NCI-H1417 treated with DMSO at 0.1 percent for 48 hours (cell line): ENCODE measurements at places on chromosomes 2 and 18.
A peak's percentile ranks its signal among the peaks of the same experiment; 100 is the strongest.

- no peak for DNase-seq
Observed at GRCh38 chr2:52312486-52312885, 1280.6 kb upstream of the NRXN1 start.

GRCh38 chr2:9178110-9178903, 28.3 kb upstream of the ASAP2 start:
- DNase-seq = no peak

DNA sequence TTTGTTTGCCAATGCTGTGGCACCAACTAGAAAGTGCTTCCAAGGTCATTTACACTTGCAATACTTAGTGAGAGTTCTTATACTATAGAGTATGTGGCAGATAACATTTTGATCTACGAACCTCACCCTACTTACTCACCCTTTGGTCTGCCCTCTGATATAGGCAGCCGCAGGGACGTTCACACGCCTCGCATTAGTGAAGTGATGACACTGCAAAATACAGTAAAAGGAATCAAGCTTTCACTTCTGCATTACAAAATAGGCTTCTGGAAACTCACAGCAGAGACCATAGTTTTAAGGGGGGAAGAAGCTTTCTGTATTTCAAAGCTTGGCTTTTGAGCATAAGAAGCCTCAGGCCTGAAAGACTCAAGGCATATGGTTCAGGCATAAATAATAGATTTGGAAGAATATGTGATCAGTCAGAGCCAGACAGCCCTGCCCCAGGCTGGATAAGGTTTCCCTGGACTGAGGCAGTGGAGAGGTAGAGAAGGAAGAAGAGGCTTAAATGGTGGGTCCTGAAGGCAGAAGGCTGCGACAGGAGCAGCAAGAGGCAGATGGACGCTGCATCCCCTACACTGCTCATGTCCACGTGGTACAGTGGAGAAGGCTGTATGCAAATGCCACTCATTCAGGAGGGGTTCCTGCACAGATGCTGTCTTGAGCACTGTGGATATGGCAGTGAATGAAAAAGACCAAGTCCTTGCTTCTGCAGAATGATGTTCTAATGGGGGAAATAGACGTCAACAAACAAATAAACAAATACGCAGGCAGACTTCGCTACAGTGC, 63.1 kb downstream of the FECH start:
- DNase-seq = no peak

DNA sequence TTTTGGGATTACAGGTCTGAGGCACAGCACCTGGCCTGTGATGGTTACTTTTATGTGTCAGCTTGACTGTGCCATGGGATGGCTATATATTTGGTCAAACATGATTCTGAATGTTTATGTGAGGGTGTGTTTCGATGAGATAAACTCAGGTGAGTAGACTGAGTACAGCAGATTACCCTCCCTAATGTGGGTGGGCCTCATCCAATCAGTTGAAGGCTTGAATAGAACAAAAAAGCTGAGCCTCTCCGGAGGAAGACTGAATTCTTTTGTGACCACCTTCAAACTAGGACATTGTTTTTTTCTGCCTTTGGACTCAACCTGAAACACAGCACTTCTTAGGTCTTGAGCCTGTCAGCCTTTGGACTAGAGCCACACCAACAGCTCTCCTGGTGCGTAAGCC, 49.4 kb upstream of the FIGN start:
- no peak for DNase-seq

- no peak for DNase-seq
Observed at GRCh38 chr2:9982248-9982647, 30.8 kb downstream of the GRHL1 start.

DNA sequence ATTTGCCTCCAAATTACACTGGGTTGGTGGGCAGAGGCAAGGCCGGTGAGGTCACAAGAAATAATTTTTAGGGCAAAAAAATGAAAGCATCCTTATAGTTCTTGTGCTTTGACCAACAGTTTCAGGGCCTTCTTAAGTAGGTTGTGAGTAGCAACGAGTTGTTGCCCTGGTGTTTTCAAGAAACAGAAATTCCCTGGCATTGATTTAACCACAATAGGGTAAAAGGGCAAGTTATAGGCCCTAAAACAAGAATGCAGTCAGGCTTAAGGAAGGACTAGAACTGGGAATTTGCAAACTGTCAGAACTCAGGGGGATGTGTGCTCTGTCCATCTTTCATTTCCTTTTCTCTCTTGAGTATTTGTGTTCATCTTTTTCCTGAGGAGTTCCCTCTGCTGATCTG, 46.1 kb upstream of the STPG4 start:
- DNase-seq = no peak

DNA sequence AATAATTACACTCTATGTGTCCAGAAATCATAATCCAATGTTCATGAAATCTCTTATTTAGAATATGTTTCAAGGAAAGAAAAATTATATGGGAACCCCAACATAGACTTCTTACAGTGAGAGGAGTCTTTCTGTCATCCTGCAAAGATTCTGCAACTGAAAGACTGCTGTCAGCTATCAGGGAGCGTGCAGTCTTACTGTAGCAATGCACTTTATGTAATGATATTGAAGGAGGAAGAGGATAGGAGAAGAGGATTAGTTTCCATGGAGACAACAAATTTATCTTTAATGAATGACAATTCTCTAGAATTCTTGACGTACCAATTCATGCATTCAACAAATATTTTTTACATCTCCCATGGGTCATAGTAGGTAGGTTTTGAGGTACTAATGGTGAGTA, 61.3 kb upstream of the MYT1L start:
- DNase-seq = no peak

DNA sequence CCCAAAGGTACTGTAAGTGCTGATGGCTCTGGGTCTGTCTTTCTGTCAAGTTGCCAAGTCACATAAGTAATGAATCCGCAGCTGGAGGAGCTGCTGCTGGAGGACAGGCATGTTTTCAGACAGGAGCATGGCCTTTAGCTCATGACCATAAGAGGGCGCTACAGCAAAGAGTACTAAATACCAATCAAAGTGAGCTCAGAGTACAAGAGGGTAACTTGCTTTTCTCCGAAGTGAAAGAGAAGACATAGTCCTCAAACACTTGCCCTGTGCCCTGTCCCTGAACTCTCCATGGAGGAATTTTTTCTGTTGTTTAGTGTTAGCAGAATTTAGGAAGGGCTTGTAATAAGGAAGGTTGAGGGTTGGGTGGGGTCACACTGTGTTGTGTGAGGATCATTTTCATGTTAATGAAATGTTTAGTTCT, 58.0 kb upstream of the EML6 start:
- DNase-seq = no peak

DNA sequence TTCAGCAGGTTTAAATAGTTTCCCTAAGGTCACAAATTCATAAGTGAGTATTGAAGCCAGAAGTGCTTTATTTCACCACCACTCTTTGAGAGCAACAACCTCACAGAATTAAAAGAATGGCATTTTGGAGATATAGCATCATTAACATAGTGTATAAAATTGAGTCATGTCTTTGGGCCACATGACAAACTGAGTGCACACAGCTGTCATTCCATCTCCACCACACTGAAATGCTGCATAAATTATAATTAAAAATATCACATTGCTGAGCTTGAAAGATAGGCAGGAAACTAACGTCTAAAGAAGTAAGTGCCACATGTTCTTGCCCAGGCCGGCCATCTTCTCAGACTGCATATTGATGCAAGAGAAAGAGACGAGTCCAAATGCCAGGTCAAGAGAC, 897.9 kb upstream of the CNTNAP5 start:
- no peak for DNase-seq

DNA sequence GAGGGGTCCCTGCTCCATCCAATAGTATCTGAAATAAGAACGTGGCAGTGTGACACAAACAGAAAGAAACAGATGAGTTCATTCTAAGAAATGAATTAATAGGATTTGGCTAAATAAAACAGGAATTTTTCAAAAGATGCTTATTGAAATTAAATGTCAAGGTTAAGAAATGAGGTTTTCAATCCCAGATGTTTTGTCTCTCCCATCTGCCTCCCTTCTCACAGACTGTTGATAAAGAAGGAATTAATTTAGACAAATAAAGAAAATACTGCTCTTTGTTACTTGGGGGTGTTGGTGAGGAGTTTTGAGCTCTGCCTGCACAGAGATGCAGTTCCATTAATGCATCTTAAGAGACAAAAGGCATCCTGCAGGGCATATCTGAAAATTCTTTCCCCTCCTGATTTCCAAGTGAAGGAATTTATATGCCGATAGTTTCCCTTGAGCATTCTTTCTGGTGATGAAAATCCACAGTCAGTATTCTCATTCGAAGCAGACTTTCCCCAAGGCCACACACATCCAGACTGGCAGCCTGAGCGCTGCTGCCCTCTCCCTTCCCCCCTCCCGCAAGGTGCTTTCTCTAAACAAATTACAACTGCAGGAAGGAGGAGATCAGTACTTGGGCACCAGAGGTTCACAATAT, 385.4 kb upstream of the RND3 start:
- no peak for DNase-seq

GRCh38 chr2:120989512-120990441, 254.1 kb downstream of the GLI2 start:
- no peak for DNase-seq

DNA sequence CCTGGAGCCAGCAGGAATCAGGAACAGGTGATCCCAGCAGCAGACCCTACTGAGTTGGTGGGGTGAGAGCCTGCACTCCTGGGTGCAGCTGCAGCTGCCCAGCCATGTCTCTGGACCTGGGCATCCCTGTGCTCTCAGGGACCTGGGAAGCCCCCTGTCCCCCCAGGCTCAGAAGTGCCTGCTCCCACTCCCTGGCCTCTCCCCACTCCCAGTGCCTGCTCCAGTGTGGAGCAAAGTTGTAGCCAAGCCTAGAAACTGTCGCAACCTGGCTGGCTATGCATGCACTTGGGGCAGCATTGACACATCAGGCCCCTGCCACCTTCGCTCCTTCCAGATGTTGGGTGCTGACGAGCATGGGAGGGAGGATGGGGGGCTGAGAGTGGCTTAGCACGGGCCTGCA, 1124.7 kb upstream of the ACVR2A start:
- no peak for DNase-seq

DNA sequence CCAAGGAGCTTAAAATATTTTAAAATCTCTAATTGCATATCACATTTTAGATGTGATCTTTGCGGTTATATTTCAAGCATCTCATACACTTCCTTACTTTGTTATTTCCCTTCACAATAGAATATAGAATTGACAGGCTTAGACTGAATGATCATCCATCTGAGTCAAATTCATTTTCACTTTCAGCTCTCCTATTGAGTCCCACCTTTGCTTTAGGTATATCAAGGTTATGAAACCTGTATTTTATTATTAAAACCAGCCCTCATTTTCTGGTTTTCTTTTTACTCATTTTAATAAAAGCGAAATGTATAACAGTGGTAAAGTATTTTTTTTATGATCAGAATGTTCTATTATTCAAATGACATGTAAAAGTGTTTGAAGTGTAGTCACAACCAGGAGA, 162.9 kb upstream of the KYNU start:
- no peak for DNase-seq

GRCh38 chr2:185433824-185434223, 304.8 kb upstream of the FSIP2 start:
- DNase-seq = no peak

- no peak for DNase-seq
Observed at GRCh38 chr2:157155992-157156391, 101.5 kb upstream of the GALNT5 start.

GRCh38 chr2:120656273-120656950, 79.3 kb upstream of the GLI2 start:
- no peak for DNase-seq

DNA sequence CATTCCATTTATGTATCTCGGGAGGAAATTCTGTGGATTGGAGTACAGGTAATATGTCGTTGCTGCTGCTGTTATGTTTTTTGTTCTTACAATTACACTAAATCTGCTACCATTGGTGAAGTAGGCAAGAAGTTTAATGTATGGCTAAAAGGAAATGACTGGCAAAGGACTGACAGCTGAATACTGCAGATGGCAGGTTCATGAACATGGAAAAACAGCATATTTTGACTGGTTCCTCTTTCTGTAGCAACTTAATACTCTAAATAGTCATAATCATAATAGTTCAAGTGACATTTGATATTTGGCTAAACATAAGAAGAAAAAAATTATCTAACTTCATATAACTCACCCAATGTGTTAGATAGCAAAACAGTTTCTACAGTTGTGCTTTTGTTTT, 84.5 kb upstream of the PGAP1 start:
- no peak for DNase-seq

DNA sequence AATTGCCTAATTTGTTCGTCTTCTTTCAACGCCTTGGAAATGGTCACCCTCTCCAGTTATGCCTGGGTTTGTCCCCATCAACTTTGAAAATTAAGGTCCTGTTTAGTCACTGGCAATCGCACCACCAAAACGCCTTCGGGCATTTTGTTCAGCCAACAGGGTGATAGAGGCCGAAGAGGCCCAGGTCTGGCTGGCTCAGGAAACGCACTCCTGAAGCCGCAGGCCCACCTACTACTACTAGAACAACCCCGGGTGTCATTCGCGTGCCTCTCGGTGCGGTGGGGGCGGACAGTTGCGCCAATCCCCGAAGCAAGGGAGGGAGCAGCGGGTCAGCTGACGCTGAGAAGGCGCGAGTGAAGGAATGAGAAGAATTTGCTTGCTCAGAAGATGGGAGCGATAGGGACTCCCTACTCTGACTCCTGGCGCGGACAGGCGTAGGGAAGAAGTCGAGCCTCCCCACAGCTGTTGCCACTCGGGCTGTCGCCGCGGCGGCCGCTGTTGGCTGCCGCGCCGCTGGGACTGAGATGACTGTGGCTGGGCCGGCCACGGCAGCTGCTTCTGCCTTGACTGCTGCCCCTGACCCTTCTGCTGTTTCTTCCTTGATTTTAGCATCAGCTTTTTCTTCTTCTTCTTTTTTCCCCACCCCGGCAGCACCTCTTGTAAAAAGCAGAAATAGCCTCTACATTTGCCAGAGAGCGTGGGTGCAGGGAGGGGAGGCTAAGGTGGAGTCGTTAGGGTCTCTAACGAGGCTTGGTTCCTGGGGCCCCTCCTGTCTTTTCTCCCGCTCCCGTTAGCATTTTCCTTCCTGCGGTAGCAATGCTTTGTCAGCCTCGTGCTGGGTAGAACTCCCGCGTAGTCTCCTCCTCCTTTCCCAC, 387.6 kb downstream of the FIGN start:
- DNase-seq = no peak

DNA sequence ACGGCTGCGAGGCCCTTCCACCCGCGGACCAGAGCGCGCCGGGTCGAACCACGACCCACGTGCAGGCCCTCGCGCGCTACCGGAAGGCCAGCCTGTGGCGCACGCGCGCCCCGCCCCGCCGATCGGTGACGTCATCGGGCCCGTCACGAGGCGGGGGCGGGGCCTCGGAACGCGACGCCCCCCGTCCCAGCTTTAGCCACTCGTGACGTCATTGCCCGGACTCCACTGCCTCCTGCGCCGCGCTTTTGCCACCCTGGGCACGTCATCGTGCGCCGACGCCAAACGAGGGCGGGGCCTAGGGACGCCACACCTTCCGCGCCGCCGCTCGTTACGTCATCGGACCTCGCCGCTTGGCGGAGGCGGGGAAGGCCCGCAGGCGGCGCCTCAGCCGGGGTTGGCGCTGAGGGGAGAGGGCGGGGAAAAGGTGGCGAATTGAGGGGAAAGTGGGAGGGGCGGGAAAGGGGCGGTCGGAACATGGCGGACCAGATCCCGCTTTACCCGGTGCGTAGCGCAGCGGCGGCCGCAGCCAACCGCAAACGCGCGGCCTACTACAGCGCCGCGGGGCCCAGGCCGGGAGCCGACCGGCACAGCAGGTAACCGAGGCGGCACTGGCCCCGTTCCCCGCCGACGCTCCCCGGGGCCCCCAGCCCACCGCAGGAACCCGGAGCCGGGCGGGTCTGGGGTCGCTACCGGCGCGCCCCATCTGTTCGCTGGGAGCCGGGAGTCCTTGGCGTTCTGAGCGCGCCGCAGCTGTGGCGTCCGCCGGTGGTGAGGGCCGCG, at the start of gene ATP9B:
TSS of gene ATP9B (plus strand) at position 458 of the 780 bp plus-strand sequence. CDS start at position 475, 17 bp downstream.
- peak; percentile 76 for DNase-seq
